Caudate nucleus (tissue), 63 donors: ENCODE measurements at places on chromosomes 2 and 18.

- DNase-seq: no peak
Observed at GRCh38 chr2:237012577-237013267, 73.0 kb upstream of the COPS8 start.

DNA sequence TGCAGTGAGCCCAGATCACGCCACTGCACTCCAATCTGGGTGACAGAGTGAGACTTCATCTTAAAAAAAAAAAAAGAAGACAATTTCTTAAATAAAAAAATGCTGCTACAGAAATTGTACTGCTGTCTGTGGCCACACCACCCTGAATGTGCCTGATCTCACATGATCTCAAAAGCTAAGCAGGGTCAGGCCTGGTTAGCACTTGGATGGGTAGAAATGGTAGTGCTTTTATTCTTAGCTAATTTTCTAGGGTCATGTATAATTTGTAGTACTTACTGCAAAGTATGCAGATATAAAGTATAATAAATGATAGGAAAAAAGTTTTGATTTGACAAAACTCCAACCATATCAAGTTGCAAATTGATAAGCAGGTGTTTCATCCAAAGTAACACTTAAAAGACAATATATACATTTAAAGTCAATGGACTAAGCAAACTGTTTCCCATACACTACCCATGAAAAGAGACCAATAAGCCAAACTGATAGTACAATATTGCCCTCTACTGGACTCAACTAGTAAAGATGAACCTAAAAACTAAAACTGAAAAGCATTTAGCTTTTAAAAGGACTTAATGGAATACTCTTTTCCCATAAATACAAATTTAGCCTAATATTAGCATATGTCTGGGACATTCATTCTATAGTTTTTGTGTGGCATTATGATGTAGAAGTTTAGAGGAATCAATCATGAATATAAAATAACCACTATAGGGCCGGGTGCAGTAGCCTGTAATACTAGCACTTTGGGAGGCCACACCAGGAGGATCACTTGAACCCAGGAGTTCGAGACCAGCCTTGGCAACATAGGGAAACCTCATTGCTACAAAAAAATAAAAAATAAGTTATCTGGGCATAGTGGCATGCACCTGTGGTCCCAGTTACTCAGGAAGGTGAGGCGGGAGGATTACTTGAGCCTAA lies 18.6 kb upstream of the PEX13 start:
- no peak for DNase-seq

DNA sequence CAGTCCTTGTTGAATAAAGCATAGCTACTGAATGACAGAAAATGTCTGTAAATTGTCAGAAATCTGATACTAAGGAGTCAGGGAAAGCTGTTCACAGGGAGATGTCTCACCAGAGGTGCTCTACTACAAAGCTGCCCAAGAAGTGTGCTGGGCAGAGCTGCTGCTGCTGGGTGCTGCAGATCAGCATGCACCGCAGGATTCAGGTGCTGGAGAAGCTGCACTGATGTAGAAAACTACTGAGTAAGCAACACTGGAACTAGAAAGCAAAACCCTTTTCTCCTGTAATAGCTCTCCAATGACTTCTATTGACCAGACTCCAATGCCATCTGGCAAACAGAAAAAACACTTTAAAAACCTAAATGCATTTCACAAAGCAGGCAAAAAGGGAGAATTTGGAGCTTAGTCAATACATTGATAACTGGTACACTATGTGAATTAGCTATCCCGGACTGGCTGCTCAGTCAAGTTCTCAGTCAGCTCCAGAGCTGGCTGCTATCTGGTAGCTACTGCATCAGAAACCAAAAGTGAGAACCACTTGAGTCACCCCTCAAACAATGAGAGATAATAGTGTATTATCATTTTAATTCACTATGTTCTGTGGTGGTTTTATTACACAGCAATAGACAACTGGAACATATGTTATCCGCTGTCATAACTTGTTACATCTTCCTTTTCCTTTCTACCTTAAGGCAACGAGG lies 493.1 kb downstream of the CPS1 start:
- no peak for DNase-seq

- DNase-seq: no peak
Observed at GRCh38 chr2:12686708-12687283, 29.9 kb upstream of the TRIB2 start.

GRCh38 chr18:79396431-79397246 lies 909 bp downstream of the NFATC1 start:
- no peak for DNase-seq

DNA sequence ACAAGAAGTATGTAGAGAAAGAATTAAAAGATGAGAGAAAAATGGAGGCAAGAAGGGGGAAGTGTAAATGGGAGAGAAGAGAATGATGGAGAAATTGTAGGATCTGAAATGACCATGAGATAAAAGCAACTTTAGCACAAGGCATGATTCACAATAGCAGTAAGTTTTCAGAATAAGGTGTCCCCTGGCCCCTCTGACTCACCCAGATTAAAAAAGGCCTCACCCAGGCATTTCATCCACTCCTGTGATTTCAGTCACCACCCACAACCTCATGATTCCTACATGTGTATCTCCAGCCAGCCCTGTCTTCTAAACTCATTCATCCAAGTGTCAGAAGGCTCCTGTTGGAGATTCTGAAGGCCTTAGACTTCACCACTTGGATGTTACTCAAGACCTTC lies 56.6 kb downstream of the SP100 start:
- no peak for DNase-seq

GRCh38 chr2:20596193-20596972 lies 54.5 kb downstream of the HS1BP3 start:
- no peak for DNase-seq

DNA sequence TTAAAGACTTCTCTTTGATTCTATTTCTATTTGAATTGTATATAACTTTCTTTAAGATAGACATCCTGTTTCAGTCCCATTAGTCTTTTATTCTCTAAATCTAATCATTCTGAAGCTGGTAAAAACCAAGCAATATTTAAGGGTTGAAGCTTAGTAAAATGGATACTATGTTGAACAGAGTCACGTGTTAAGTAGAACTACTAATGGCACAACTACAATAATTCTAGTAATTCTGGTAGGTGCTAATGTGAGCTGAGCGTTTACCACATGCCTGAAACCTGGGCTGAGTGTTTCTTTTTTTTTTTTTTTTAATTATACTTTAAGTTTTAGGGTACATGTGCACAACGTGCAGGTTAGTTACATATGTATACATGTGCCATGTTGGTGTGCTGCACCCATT lies 8.9 kb upstream of the AFF3 start:
- no peak for DNase-seq

DNA sequence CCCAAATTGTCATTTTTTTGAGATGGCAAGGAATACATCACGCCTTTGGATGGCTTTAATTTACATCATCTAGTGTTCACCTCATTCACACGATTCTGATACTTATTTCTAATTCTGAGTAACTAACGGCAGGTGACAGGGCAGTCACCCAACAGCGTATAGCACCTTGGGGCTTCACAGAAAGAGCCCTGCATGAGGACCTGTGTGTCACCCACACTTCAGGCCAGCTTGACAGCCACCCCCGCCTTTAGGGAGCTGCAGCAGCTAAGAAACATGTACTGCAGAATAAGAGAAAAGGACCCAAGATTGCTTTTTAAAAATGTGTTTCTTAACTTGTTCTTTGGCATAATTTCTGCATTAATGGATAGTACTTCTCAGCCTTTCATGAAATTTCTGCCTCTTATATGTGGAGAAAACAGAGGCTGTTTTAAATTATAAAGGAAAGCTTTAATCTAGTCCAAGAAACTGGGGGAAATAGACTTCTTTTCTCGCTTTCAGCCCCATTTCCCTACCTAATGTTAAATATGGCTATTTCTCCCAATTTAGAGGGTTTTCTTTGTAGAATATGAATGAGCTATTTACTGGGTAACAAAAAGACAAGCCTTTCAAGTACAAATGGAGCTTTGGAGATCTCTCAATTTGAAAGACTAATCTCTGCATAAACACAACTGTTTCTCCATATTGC lies 245.1 kb downstream of the LDLRAD4 start:
- DNase-seq: no peak

DNA sequence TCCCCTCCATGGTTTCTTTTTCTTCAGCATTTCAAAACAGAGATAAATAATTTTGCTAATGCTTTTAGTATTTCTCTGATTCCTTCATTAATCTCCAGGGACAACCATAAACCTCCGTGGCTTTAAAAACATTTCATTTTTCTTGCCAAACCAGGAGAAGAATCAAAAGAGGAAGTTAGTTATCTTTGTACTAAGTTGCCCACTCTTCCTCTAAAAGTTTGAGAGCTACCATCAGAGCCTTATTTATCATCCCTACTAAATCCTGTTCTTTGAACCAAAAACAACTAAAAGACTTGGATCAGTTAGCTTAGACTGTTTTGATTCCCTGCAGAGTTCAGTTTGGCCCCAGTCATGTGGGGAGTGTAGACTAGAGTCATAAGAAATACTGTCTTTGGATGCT lies 208.4 kb downstream of the SETBP1 start:
- no peak for DNase-seq

DNA sequence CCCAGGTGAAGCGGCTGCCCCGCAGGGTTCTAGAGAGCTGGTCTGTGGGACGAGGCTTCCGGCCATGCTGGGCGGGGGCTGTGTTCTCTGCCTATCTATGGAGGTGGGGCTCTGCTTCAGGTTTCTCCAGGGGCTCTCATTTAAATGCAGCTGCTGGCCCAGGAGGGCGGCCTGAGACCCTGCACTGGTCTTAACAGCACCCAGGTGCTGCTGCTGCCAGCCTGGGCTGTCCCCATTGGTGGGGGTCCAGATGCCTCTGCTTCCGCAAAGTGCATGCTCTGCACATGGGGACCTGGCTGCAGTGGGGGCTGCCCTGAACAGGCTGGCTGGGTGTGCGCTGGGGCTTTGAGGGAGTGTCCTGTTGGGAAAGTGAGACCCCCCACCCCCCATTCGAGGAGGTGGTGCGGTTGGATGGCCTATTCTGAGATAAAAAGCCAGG lies 29.7 kb upstream of the ALLC start:
- DNase-seq: no peak

GRCh38 chr18:22228976-22229375 lies 59.6 kb downstream of the GATA6 start:
- no peak for DNase-seq

- no peak for DNase-seq
Observed at GRCh38 chr2:19651466-19651865, 250.3 kb downstream of the TTC32 start.

DNA sequence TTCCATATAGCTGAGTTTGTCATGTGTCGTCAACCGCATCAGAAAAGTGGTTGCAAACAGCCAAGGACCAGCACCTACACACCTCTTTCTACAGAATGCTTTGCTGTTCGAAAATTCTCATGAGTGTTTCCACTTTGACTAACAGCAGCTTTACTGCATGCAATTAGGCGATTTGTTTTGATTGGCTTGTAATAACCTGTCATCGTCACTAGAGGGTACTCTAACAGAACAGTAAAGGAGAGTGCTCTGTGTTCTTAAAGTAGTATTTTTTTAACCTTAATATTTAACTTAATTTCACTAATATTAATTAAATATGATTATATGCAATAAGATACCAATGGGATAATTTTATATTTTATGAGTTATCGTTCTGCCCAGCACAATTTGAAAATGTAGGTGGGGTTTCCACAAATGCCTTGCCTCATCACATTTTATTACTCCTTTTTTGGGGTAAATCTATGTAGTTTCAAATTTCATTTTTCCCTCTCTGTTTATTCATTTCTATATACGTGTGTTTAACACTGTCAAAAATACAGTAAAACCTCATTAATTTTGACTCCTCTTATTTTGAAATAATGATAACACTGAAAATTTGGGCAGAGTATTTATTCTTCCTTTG lies 502.2 kb downstream of the NRXN1 start:
- no peak for DNase-seq

- no peak for DNase-seq
Observed at GRCh38 chr2:201953880-201954279, 79.8 kb upstream of the FZD7 start.

GRCh38 chr2:41337956-41338355 lies 709.9 kb upstream of the PKDCC start:
- no peak for DNase-seq

GRCh38 chr2:6301426-6301825 lies 564.3 kb downstream of the CMPK2 start:
- no peak for DNase-seq

DNA sequence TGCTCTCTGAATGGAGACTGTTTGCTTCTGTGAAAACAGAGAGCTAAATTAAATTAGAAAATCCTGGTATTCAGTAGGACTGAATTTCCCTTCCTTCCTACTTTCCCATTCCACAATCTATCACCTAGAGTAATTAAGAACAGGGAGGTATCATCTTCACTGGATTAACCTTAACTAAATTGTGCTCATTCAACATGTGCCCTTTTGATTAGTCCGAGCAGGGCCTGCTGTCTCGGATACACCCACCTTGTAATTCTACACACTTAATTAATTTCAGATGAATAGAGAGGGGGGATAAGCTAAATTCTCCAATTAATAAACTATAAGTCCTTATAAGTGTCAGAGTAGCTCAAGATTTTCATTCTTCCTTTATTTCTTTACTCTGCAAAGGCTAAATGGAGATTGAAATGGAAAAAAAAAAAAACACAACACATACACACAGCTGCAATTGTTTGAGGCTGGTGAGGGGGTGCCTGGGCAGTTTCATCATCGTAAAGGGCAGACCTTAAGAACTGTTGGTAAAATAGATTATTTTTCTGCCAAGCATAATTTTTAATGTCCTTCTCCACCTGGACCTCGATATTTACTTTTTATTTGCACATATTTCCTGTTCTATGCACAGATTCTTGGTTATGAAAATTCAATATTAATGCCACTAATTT lies 157.1 kb upstream of the SIX2 start:
- DNase-seq: no peak
